ENCODE measurements at places on chromosomes 11 and 22.

- no peak for DNase-seq
Observed at GRCh38 chr11:64990222-64990923, 6.4 kb downstream of the BATF2 start.

- no peak for DNase-seq
Observed at GRCh38 chr11:68854273-68854958, 12.7 kb upstream of the CPT1A start.

GRCh38 chr11:24134879-24135589 lies 361.8 kb upstream of the LUZP2 start:
- DNase-seq = no peak

DNA sequence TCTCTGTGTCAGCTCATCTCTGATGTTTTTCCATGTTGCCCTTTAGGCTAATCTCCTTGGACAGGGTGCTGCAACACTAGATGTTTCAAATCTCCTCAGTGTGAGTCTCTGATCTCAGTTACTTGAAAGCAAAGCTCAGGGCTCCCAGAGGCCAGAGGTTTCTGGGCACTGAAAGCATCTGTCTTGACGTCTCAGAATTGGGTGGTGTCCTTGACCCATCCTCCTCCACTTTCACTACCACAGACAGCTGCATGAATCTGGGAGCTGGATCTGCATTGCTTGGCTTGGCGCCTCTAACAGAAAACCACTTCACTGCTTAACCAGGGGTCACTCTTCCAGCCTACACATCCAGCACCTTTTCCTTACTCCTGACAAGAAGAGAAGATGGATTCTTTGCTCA lies 399.4 kb downstream of the NXPE2 start:
- no peak for DNase-seq

Data from AG08395 (cell line).